ENCODE measurements at places on chromosomes 1 and 21.
A peak's percentile ranks its signal among the peaks of the same experiment; 100 is the strongest.

DNA sequence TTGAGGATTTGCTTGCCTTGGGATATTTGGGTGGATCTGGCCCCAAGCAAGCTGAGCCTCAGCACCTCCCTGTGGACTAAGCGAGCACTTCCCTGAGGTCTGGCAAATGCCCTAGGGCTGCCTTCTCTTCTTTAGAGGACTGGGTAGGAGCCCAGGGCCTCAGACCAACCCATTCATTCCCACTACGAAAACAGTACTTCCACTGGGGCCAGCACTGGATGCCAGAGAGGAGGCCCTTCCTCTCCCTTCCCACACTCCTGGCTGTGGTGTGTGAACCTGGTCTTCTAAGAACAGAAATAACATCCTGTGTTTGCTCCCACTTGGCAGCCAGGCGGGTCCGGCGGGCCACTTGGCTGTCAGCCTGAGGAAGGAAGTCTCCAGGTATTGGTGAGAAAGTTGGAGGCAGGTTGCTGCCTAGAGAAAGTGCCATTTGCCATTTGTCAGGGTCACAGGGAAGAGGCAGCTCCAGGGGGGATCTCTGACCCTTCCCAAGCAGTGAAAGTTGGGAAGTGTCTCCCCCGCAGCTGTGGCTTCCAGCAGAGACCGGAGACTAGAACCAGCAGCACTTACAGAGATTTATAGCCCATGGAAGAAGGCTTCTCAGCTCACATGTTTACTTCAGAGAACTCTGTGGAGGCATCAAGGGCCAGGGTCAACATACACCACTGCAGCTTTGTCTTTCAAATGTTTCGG is 323.5 kb downstream of the SIPA1L2 start:
- no peak for DNase-seq

DNA sequence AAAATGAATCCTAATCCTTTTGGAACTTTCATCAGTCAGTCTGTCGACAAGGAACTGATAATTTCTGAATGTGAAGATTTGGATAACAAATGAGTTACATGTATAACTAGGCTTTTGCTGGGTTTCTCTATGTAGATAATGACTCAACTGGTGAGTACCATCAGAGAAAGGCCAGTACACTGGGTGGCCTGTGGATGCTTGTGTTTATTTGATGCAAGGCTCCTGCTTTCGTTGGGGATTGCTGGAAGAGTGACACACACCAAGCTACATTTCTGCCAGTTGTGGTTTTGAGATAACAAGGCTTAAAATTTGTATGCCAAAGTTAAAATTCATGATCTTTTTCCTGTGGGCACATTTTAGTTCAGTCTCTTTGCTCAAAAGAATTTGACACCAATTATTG is 115.7 kb upstream of the UBE2U start:
- no peak for DNase-seq

- no peak for DNase-seq
Observed at GRCh38 chr1:238826891-238827290, 559.5 kb upstream of the CHRM3 start.

DNA sequence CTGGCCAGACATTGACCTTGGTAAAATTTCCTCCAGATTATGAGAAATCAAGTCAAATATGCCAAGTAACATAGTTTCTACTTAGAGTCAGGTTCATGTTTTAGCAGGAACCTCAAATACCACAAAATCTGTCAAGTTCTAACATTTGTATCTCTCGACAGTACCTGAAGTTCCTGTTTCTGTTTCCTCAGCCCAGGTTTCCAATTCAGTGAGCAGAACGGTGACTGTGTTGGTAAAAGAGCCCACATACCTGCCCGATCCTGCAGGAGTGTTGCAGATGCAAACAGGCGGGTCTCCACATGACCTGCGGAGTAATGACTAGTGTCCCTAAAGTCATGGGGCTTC is 57.9 kb upstream of the LGALS8 start:
- no peak for DNase-seq

DNA sequence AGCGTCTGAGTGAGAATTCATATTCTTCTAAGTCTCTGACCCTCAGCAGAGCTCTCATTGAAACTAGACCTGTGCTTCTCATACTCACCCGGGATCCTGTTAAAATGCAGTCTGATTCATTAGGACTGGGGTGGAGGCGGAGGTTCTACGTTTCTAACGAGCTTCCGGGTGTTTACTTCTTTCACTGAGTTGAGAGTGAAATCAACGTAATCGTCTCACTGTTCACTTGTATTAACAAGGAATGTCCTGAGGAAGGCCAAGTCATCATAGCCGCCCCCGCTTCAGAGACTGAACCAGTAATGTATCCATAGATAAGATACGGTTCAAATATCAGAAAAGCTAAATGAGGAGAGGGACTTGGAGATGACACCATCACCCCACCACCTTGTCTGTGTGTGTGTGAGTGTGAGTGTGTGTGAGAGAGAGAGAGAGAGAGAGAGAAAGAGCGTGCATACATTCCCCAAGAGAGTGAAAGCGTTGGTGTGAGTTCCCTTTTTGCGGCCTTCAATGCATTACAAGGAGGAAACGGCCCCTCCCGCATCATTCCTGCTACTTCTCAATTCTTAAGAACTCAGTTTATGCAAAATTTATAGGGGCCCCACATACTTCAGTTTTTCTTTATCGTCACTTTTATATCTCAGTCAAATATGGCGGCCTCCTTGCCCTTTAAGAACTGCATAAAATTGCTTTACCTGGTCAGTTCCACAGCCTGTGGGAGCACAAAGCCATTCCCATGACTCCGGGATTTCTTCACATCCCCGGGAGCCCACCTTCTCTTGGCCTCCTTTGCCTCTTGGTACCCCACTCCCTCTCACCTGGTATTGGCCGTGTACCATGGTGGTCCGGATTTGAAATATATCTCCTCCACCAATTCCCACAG is 19.8 kb downstream of the KMO start:
- DNase-seq = peak; percentile 90

GRCh38 chr1:200165493-200166220 is 138.1 kb downstream of the NR5A2 start:
- DNase-seq = no peak

GRCh38 chr1:26785611-26786436 is 1.9 kb upstream of the PIGV start:
- peak; percentile 69 for DNase-seq

GRCh38 chr1:180633057-180634056 is 1.5 kb downstream of the XPR1 start:
- DNase-seq = no peak
